Stimulated activated CD8-positive, alpha-beta memory T cell treated with anti-CD3 and anti-CD28 coated beads, Interleukin-4, amount 100 ng/mL, for 24 hours (primary cell): ENCODE measurements at places on chromosomes 5 and 9.
A peak's percentile ranks its signal among the peaks of the same experiment; 100 is the strongest.

DNA sequence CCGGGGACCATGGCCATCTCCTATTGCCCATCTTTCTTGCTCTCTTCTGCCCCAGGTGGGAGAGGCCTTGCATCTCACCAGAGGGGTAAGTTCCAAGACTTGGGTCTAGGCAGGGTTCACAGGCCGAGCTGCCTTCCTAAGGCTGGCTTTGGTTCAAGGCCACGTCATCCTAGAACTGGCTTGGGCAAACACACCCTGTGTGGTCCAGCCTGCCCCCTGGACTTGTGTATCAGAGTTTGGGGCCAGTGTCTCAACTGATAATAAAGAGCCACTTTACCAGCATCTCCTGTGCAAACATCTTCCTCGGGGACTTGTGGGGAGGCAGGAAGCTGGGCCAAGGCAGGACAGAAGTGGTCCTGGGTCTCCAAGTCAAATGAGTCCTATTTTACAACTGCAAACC lies 17.8 kb downstream of the BOD1 start:
- no peak for DNase-seq

- DNase-seq = no peak
These were observed at the start of gene PDE8B for GRCh38 chr5:77210091-77210963. TSS of gene PDE8B (plus strand) at chr5:77210680. CDS start at chr5:77210926, 246 bp downstream.

DNA sequence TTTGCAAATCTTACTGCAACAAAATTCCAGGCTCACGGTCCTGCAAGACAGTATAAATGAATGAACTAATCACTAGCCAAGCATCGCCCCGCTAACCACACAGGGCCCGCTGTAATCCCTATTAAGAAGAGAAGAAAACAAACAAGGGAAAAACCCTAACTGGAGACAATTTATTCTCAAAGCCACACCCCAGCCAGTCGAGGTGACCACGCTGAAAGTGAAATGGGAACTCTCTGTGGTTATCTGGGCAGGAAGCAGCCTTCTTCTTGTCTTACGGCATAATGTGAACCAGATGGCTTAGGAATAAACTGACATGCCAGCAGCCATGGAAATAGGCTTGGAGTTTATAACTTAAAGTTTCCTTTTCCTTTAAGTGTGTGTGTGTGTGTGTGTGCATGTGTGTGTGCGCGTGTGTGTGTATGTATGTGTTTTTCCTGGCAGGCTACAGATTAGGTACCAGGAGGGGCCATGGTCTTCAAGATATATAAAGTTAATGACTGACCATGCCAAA lies 120.2 kb downstream of the SEMA6A start:
- no peak for DNase-seq

DNA sequence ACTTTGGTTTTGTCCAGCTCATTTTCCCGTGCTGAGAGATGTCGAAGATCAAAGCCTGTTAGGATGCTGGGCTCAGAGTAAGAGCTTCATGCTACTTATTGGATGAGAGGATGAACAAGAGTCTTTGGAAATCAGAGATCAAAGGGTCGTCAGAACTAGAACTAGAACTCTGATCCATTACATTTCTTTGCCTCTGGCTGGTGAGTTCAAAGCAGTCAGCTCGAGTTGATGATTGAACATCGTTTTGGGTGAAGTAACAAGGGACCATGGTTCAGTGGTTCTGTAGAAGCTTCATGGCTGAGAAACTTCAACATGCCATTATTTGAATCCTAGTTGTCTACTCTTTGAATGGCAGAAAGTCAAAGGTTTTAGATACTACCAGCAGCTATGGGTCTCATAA lies 320.3 kb downstream of the ARHGEF28 start:
- DNase-seq = no peak

- no peak for DNase-seq
These were observed 482.3 kb downstream of the SPOCK1 start for GRCh38 chr5:137016783-137017324.

DNA sequence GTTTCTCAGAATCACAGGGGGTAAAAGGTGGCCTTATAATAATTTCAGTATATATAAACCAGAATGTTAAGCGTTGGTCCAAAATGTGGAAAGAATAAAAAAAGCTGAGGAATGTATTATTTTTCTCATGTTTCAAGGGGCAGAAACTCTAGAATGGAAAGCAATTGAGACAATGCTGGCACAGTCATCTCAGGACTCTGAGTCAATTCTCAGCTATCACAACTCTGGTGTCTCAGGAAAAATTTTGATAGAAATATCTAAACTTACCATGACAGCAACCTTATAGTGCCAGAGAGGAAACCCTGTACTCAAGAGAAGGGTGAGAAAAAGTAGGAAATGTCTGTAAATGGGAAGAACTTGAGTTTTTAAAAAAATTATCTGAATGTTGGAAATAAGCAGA lies 1189.4 kb upstream of the NUDT12 start:
- DNase-seq = no peak

- no peak for DNase-seq
These were observed 36.6 kb downstream of the PCDH1 start for GRCh38 chr5:141841378-141842180.

GRCh38 chr9:133387680-133388079 lies 11.5 kb downstream of the STKLD1 start:
- no peak for DNase-seq

DNA sequence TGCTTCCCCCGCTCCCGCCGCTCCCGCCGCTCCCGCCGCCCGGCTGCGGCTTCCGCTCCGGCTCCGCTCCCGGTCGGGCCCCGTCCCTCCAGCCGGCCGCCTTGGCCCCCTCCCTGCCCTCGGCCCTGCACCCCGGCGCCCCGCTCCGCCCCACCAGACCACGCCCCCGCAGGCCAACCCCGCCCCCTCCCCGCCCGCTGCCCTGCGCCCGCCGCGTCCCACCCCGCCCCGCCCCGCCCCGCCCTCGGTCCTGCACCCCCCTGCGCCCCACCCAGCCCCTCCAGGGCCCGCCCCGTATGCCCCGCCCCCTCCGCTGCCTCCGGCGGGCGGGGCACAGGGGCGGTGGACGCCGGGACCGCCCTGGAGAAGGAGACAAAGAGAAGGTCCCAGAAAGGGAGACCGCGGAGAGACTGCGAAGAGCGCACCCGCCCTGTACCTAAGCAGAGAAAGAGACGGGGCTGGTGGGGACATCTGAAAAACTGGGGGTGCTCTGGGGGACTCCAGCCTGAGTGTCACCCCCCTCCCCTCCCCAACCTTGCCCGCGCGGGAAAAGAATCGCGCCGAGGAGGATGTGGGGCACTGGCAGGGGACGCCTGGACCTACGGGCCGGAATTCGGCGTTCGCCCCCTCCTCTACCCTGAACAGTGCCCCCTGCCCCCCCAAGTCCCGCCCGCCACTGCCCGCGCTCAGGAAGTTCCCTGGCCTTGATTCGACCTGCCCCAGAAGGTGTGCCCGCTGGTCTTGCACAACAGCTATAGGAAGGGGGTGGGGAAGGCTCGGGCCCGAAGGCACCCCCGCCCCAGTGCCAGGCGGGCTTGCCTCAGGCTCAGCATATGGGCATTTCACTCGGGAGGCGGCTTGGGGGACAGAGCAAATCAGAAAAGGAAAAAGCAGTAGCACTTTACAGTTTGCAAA lies 42.8 kb upstream of the STXBP1 start:
- peak; percentile 64 for DNase-seq

- no peak for DNase-seq
These were observed 18.4 kb upstream of the IL17B start for GRCh38 chr5:149397530-149397929.

- DNase-seq = no peak
These were observed 6.7 kb upstream of the MTMR12 start for GRCh38 chr5:32319392-32319791.
